NCI-H526 treated with DMSO at 0.1 percent for 48 hours (cell line): ENCODE measurements at places on chromosomes 5 and 9.

GRCh38 chr5:170307575-170308465 is 10.2 kb upstream of the LCP2 start:
- no peak for DNase-seq

- DNase-seq, result no peak
These were observed 5.2 kb upstream of the CRB2 start for GRCh38 chr9:123350590-123351310.

DNA sequence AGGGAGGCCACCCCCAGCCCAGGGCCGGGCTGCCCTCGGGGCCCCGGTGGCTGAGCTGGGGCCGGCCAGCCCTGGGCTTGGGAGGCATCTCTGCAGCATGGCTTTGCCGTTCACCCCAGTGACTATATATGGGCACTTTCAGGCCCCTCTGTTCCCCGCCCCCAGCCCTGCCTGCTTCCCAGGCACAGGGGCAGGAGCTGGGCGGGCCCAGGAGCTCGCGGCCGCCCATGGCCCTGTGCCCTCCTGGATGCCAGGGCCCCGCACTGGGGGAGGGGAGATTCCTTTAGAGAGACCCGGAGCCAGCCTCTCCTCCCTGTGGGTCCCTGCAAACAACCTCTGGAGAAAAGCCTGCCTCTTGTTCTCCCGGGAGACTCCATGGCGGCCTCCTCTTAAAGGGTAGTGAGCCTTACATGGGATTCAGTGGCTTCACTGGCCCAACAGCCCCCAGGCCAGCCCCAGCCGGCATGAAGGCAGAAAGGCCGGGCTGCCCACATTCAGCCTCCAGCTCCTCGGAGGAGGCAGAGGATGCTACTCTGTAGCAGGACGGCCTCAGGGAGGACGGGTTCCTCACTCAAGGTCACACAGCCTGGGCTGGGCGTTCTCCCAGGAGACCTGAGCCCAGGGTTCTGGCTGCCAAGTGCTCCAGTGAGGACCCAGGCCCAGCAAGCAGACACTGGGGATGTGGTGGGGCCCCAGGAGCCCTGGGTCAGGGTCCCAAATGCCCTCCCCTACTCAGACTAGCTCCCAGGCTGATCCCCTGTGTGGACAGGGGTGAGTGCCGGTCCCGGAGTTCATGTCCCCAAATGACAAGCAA is 4.1 kb downstream of the NACC2 start:
- no peak for DNase-seq

- no peak for DNase-seq
These were observed 2112.1 kb downstream of the MAT2B start for GRCh38 chr5:165617491-165617890.

DNA sequence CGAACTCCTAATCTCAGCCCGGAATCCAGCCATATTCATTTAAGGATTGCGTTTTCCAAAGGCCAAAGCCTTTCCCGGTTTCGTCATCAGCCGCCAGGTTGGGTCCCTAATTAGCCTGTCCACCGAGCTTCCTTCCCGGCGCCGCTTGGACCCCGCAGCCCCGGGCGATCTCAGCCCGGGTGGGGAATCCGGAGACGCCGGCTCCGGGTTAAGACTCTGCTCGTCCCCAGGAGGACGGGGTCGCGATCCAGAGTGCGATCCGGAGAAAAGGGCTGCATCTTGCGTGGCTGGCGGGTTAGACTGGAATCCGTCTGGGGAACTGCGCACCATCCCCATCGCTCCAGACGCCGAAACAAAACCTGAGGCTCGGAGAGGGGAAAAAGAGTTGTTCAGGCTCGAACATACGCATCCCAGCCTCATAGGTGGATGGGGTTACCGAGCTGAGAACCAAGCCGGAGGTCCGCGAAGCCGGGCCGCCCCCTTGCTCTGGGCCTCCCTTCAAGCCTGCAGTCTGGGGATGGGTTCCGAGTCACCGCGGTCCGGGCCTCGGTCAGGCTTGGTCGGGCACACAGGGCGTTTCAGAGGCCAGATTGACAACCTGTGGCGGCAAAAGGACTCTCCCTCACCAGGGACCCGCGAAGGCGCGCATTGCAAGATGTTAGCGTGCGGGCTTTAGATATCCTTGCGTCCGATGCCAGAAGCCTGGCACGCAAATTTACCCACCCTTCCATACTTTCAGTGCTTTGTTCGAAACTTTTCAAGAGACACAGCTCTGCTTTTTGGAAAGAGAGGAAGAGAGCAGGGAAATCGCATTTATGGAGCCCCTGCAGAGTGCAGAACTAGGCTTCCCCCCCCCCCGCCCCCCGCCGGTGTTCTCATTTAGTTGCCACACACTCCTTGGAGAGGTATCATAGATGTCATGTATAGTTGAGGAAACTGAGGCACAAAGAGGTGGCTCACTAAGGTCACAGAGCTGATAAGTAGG is 7.9 kb downstream of the MSX2 start:
- DNase-seq, result no peak

GRCh38 chr9:136921307-136921706 is 23.2 kb downstream of the FBXW5 start:
- DNase-seq, result no peak

- DNase-seq, result no peak
These were observed 45.1 kb downstream of the GAS1 start for GRCh38 chr9:86902176-86902575.

GRCh38 chr9:125446561-125447094 is 185.0 kb downstream of the GAPVD1 start:
- DNase-seq, result no peak

GRCh38 chr9:99092643-99093491 is 12.0 kb upstream of the TGFBR1 start:
- DNase-seq, result no peak

- DNase-seq, result no peak
These were observed 620 bp upstream of the VPS13A start for GRCh38 chr9:77176686-77177142.

DNA sequence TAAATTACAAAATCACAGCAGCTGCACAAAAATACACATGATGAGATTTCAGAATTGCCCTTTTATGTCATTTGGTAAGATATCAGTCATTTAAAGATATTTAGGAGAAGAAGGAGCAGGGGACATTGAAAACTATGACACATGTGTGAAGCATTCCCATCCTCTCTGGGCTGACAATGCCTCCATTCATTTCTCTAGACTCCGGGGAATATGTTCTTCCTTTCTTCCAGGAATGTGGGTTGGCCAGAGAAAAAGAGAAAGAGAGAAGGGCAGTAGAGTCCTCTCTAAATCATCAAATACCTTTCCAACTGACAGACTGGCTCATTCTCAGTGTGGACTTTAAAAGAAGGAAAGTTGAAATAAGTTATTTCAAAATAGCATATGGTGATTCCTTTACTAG is 205.6 kb upstream of the ADAMTSL1 start:
- no peak for DNase-seq

DNA sequence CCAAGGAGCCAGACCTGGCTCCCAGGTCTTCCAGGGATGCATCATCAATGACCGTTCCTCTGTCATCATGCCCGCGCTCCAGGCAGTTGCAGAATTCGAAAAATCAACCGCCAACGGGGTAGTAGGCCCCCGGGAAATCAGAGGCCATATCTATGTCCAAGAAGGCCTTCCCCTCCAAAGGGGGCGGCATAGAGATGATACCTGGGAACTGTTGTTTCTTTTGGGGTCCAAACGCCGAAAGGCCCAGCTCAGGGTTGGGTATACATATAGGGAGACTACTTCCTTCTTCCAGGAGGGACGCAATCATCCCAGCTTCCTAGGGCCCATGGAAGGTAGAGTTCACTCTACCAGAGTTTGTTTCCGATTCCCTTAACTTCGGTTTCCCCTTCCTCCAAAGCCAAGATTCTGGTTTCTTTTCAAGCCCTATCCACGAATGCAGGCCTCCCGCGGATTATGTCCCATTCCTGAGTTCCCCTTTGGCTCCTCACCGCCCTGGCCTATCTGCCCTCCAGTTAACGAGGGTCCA is 754 bp downstream of the DCAF12 start:
- DNase-seq, result peak; percentile 19

GRCh38 chr9:127741831-127742434 is 6.8 kb upstream of the TOR2A start:
- DNase-seq, result peak; percentile 13

DNA sequence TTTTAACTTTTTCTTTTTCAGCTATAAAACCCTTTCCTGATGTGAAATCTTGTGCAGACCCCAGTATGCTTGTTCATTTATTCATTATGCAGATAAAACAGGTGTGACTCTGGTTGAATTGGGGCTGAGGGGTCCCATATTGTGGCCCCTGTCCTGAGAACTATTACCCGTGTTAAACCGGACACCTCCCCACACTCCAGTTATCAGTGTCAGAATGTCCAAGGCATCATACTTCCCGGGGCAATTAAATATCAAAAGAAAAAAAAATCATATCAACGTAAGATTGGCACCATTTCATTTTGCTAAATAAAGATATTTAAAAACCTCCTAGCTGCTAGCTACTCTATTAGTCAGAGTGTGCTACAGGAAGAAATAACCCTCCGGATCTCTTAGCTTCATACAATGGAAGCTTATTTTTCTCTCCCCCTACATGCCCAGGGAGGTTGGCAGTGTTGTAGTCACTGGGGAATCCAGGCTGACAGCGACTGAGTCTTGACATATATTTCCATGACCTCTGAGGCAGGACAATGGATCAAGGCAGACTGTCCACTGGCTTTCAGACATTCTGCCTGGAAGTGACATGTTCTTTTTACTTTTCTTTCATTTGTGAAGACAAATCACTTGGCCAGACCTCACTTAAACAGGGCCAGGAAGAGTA is 170.0 kb downstream of the SEC61B start:
- no peak for DNase-seq

- DNase-seq, result no peak
These were observed 32.7 kb upstream of the STARD4 start for GRCh38 chr5:111545031-111545430.

- no peak for DNase-seq
These were observed 350.1 kb upstream of the IRX2 start for GRCh38 chr5:3101561-3101960.

DNA sequence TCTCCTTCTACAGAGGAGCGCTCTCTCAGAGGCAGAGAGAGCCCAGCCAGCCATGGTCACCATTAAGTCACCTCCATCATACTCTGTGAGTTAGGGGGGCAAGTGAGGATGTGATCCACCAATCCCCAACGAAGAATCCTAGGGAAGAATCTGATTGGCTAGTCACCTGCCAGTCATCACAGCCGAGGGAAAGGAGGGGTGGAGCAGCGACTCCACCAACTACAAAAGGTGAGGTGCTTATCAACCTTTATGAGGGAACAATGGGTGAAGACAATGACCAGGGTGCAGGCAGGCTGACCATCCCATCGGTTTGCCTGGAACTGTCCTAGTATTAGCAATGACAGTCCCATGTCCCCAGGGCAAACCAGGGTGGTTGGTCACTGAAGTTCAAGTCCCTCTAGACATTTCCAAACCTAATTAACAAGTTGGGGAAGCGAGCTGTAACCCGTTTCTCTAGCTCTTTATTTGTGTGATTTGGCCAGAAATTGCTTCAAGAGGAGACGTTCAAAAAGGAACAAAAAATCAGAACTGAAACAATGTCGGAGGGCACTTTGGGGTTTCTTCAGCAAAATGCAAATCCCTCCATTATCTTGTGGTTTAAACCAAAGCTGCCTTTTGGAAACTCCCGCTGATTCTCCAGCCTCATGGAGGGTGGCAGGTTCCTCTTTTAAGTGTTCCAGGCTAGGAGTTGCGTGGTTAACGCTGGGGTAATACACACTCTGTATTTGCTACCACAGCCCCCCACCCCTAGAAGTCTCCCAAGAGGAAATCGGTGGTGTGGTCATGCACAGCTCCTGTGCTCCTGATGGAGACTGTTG is 18.8 kb upstream of the FCN1 start:
- DNase-seq, result no peak

GRCh38 chr5:86814907-86815306 is 197.2 kb downstream of the COX7C start:
- no peak for DNase-seq

GRCh38 chr9:84731696-84732095 is 62.2 kb downstream of the NTRK2 start:
- no peak for DNase-seq

GRCh38 chr5:86500947-86501346 is 116.8 kb upstream of the COX7C start:
- DNase-seq, result no peak

DNA sequence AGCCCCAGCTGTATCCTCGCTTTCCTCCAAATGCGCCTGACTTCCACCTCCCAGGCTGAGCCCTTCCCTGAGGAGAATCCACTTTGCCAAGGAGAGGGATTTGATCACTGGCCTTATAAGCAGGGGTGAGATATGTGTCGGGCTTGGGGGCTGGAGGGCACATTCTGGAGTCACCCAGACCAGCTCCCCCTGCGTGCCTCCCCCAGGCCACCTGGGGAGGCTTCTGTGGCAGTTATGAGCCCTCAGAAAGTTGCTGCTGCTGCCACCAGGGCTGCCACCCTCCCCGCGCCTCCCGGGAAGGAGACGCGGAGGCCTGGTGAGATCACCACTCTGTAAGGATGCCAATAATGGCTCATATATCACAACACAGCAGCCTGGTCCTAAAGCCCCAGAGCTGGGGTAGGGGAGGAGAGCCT is 211.5 kb downstream of the PAPPA start:
- DNase-seq, result peak; percentile 38

DNA sequence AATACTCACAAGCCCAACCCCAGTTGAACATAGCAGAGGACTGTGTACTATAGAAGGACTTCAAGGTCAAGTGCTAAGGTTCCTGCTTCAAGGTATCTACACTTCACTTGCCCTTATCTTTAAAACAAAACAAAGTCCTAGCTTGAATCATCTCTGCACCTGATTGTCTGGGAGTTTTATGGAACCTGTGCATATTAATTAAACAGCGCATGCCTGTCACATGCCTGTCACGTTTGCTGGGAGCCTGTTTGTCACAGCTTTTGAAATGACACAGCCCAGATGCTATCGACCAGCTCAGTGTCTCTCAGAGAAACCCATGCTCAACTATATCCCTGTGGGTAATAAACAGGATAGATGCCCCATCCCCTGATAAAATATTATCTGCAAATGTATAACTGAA is 476.0 kb downstream of the ZSWIM6 start:
- no peak for DNase-seq

DNA sequence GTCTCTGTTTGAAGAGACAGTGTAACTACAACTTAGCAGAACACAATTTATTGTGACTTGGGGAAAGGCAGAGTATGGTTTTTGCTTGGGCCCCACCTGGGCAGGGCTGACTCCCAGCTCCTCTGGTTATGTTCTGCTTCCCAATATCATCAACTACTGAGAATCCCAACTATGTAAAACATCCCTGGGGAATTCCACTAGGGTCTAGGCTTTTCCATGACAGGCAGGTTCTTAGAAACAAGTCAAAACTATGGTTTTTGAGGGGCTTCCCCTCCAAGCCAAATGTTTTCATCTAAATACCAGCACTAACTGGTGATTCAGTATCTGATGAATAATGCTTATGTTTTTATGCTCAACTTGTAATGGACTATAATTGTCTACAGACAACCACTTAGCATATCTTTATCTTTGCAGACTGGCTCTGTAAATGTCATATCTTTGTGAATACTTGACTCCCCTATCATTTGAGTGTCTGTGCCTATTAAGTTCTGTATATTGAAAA is 409.5 kb downstream of the PDE4D start:
- DNase-seq, result no peak

GRCh38 chr5:179724163-179724562 is 8.5 kb upstream of the MAML1 start:
- no peak for DNase-seq

GRCh38 chr5:6348476-6349000 is 29.8 kb downstream of the MED10 start:
- no peak for DNase-seq
